Gastrocnemius medialis (tissue), 4 donors: ENCODE measurements at places on chromosomes 16 and 17.

GRCh38 chr16:6374821-6375220 is 957.8 kb upstream of the RBFOX1 start:
- DNase-seq: no peak

GRCh38 chr17:64081802-64082799 is 47.8 kb downstream of the ERN1 start:
- no peak for DNase-seq

GRCh38 chr17:77528516-77529327 is 388.0 kb downstream of the SEC14L1 start:
- DNase-seq: no peak

DNA sequence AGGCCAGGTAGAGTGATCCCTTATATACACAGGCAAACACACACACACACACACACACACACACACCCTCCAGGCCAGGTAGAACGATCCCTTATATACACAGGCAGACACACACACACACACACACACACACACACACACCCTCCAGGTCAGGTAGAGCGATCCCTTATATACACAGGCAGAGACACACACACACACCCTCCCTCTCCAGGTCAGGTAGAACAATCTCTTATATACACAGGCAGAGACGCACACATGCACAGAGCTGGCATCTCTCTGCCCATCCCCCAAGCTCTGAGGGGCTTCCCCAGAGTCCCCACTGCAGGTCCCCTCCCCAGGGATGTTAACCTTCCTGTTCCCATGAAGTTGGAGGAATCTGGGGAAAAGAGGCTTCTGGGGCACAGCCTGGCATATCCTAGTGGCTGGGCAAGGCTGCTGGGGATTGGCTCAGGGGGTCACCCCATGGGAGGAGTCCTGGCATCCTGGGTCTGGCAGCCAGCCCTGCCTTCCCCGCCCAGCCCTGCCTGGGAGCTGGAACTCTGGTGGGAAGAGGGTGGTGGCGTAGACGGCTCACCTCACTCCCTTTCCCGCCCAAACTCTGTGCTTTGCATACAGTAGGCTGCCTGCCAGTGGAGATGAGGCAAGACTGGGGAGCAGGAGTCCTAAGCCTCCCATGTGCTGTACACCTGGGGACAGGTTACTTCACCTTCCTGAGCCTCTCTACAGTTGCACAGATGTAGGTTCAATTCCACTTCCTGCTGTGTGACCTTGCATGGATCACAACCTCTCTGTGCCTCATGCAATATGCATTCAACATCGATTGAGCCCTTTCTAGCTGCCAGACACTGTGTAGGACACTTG is 41.8 kb downstream of the TEKT5 start:
- no peak for DNase-seq

DNA sequence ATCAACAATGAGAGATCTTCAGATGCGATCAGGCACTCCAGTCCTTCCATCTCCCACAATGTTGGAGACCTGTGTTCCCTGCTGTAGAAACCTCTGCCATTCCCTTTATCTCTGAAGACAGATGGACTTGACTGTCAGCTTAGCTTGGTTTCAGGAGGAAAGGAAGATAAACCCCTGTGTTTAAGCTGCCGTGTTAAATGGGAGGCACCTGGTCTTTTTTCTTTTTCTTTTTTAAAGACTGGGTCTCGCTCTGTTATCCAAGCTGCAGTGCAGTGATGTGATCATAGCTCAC is 63.1 kb downstream of the USP22 start:
- no peak for DNase-seq

- DNase-seq: no peak
Measured at GRCh38 chr16:85284141-85284817, 172.0 kb upstream of the CIBAR2 start.

DNA sequence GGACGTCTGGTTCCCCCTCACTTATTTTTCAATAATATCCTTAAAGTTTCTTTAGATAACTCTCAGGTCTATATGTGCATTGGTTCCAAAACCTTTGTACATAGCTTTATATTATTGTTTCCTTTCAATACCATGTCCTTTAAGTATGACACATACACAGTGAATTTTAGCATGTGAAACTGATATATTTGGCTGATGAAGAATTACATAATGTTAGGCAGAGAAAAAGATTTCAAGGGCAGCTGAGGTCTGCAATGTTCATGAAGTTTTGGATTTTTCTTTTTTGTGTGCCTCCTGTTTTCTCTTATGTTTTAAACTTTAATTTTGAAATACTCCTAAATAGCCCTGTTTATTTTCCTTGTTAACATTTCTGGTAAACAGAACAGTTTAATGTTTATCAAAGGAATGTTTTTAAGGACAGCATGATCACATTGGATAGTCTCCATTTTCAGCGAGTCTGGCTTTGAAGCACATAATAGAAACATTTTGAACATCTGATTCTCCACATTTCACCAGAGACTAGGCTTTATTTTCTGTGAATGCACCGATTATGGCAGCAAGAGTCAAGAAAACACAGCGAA is 32.9 kb upstream of the FBXO47 start:
- DNase-seq: no peak

DNA sequence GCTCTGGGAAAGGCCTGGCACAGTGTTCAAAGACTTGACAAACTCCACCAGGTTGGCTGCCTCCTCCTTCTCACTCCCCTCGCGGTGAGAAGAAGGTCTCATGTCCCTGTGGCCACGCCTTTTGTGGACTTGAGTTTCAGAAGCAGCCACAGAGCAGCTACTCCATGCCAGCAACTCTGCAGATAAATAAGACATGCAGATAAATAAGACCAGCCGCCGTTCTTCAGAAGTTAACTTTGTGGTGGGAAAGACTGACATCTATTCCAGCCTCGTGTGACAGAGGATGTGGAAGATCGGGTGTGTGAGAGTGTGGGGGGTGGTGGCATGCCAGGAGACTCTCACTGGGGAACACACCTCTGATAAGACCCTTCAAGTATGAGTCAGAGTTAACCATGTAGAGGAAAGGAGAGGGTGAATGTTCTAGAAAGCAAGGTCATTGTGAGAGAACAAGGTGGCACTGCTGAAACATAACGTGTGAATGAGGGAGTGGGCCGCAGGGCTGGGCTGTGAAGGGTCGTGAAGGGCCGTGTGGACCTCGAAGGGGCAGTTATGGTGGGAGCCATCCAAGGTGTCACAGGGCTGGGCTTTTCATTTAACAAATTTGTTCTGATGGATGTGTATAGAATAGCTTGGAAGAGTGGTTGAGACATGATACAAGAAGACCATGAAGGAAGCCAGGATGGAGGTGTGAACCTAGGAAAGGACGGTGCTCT is 830 bp downstream of the SPACA3 start:
- DNase-seq: no peak

- no peak for DNase-seq
Measured at GRCh38 chr16:1638757-1639156, 26.6 kb downstream of the CRAMP1 start.

DNA sequence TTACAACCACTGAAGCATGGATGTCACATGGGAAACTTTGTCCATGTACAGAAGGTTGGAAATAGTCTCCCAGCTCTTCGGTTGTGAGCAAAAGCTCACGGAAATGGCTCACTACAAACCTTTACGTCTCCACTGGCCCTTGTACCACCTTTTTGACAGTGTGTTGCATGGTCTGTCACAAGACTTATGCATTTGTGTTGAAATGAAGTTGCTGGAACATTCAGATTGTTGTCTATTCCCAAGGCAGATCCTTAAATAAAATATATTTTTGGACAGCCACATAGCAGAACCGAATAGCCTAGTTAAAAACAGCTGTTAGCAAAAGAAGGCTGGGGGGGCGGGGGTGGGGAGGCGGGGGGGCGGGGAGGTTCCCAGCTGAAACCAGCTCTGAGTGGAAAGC is 39.2 kb downstream of the KNOP1 start:
- no peak for DNase-seq

GRCh38 chr16:28531777-28532744 is 6.7 kb downstream of the NUPR1 start:
- DNase-seq: peak; percentile 94

- DNase-seq: no peak
Measured at GRCh38 chr17:524406-524950, 171.9 kb upstream of the RPH3AL start.

GRCh38 chr16:9392956-9393355 is 301.5 kb downstream of the HAPSTR1 start:
- DNase-seq: no peak

DNA sequence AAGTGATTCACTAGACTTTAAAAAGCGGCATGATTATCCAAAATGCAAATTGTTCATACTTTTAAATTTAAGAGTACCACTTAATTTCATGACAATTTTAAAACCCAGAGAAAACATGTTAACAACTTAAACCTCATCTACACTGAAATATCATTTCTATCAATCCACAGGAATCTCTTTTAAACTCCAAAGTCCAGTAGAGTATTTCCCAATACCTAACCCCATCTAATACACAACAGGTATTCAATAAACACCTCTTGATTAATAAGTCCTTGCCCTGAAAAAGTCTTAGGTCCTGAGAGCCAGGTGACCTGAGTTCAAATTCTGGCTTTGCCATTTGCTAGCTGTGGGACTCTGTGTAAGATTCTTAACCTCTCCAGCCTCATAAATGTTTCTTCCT is 14.7 kb downstream of the CEP20 start:
- DNase-seq: no peak

DNA sequence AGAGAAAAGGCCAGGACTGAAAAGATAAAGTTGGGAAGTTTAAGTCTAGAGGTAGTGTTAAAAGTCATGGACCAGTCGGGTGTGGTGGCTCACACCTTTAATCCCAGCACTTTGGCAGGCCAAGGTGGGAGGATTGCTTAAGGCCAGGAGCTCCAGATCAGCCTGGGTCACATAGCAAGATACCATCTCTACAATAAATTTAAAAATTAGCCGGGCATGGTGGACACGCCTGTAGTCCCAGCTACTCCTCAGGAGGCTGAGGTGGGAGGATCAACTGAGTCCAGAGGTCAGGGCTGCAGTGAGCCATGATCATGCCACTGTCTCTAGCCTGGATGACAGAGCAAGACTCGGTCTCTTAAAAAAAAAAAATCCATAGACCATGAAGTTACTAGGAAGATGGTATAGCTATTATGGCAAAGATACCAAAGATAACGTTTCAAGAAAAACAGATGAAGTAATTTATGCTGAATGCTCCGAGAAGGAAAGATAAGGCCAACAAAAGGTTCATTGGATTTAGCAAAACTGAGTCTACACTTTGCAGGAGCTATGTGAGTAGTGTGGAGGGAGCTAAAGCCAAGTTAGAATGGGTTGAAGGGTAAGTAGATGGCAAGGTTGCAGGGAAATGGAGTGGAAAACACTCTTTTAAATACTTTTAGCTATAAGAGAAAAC is 11.7 kb downstream of the TRIM37 start:
- DNase-seq: no peak

DNA sequence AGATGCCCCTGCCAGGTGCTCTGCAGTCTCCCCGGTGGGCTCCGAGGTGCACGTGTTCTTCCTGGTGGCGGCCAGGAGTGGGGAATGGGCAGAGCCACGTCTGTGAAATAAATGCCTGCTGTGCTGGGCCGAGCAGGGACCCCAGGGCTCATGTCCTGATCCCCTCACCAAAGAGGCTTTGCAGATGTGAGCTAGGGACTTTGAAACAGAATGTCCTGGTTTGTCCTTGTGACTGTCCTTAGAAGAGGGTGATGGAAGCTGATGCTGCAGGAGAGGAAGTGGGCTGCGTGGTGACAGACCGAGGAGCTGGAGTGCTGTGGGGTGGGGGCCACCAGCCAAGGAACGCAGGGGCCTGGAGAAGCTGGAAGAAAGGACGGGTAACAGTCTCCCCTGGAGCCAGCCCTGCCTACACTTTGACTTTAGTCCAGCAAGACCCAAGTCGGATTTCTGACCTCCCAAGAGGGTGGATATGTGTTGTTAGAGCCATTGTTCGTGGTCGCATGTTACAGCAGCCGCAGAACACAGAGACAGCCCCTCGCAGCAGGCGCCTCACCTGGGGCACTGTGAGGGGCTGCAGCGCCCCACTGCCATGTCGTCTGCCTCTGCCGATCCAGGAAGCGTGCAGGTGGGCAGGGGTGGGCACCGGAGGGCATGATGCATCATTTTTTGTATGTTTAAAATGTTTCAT is 217.9 kb upstream of the CIBAR2 start:
- DNase-seq: no peak

DNA sequence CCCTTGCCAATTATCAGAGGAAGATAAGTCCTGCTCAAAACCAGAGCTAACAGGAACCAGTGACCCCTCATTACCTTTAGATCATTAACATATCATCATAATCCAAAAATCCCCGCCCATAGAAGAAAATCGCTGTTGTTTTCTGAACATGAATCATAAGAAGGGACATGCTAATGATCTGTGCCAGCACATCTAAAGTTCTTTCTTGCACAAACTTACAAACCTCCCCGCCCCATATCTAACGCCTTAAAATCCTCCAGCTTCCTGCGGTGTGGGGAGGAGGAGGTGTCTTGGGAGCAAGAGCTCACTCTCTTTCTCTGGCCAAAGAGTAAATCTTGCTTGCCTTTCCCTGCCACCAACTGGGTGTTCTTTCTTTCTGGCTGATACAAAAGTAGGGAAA is 78.3 kb downstream of the IRX3 start:
- peak; percentile 33 for DNase-seq

- DNase-seq: no peak
Measured at GRCh38 chr17:17628388-17629008, 37.0 kb upstream of the PEMT start.

GRCh38 chr17:58960068-58960467 is 146.6 kb downstream of the TRIM37 start:
- DNase-seq: no peak

- DNase-seq: no peak
Measured at GRCh38 chr17:82334622-82335394, 1.2 kb upstream of the SECTM1 start.

- DNase-seq: no peak
Measured at GRCh38 chr17:21163101-21163500, 36.3 kb downstream of the DHRS7B start.

DNA sequence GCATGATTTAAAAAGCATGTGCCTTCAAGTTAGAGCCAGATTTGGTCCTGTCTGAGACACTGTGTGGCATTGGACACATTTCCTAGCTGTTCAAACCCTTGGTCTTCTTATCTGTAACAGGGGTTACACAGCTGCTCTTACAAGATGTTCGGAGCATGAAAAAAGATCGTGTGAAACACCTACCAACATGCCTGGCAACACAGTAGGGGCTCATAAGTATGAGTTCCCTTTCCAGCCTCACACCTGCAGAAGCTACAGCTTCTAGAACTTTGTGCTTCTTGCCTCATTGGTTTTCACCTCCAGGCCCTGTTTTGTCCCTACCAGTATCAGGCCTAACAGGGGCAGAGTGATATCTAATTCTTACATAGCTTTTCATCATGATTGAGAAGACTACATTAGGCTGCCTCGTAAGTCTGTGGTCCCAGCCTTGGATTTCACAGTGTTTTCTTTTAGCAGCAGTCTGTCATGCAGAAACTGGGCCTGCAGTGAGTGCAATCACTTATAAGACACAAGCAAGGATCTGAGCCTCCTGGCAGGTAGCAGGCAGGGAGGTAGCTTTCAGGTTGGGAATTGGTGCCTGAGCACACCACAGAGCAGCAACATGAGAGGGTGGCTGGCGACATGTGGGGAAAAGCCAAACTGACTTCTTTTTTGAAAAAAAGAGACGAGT is 78.8 kb downstream of the CCDC182 start:
- no peak for DNase-seq

GRCh38 chr16:67027046-67027445 is 1.9 kb upstream of the CBFB start:
- no peak for DNase-seq
